ENCODE measurements at places on chromosomes 4 and X.

DNA sequence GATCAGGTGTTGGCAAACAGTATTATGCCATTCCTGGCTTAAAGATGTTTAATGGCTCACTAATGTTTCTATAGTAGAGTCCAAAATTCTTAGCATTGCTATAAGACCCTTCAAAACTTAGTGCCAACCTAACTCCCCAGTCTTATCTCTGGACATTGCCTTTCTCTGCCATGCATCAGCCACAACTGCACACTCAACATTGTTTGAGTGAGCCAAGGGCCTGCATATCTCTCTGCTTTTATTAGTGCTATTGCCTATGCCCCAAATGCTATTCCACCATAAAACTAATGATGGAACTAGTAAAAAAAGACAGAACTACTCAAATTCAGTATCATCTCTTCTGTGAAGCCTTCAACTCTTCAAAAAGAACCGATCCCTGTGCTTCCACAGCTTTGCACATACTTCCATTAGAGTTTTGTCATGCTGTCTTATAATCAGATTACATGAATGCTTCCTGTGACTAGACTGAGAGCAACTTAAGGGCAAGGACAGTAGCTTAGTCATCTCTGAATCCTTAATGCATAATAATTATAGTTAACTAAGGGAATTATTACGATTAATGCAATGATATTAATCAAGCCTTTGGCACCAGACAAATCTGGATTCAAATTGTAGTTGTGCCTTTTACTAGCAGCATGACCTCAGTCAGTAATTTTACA is 53.7 kb downstream of the CHM start:
- no peak for DNase-seq

DNA sequence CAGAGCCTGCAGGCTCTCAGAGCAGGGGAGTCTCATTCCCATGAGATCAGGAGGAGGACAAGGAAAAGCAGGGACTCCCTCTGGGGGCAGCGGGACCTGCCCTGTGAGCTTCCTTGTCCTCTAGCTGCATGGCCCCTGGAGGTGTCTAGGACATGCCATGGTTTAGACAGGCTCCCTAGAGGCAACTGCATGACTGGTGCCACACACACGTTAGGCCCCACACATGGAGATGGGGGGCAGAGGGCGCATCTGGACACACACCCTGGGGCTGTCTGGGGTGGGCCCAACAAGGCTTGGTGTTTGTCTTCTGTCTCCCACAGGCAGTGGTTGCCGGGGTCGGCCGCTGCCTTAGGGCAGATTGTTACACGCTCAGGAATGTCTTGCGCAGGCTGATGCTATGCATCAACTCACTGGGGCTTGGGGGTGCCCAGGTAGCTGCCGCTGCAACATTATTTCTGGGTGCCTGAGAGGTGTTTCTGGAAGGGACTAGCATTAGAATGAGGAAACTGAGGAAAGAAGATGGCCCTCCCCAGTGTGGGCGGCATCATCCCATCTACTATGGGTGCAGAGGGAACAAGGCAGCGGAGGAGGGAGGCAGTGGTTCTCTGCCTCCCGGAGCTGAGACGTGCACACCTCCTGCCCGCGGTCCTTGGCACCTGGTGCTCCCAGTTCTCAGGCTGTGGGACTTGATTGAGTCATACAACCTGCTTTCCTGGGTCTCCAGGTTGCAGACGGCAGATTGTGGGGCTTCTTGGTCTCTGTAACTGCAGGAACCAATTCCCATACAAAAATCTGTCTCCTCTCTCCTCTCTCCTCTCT is 32.1 kb upstream of the GPR78 start:
- no peak for DNase-seq

DNA sequence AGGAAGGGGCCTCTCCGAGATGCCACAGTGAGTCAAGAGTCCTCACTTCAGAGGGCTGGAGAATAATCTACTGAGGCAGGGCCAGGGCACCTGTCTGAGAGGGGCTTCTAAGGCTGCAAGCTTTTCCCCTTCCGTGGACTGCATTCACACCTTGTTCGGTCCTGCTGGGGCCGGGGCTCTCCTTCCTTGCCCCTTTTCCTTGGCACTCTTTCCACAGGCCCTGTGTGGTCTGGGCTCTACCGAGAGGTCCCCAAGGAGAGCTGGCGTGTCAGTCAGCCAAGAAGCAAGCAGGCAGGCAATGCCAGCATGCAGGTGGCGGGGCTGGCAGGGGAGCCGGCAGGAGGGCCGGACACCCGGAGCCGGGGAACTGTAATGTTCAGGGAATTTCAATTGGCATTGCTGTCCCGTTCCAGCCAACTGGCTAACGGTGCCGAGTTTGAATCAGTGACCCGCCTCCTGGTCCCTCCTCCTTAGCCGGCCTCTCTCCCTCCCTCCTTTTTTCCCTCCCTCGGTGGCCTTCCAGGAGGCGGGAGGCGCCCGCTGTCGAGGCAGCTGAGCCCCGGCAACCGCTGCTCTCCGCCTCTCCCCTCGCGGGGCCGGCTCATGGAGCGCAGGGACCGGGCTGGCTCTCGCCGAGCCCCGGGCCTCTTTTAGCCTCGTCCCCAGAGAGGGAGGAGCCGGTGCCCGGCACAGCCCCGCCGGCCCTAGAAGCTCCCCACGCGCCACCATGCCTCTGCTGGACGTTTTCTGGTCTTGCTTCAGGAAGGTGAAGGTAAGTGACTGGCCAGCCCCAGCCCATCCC is at the start of gene STARD8:
TSS of gene STARD8 (plus strand) at position 511 of the 802 bp plus-strand sequence. CDS start at position 728, 217 bp downstream.
- DNase-seq = no peak

DNA sequence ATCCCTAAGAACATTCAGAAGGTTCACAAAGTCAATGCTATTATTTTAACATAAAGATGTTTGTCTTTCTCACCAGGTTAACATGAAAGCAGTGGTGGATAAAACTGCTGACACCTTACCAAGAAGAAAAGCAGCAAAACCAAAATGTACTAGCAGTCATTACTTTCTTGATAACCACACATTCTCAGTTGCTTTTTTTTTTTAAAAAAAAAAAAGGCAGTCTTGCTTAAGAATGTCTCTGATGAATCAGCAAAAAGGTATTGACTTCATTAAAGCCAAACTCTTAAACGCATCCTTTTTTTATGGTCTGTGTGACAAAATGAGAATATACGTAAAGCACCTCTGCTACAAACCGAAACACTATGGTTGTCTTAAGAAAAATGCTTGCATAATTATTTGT is 31.9 kb downstream of the CDKL2 start:
- no peak for DNase-seq

DNA sequence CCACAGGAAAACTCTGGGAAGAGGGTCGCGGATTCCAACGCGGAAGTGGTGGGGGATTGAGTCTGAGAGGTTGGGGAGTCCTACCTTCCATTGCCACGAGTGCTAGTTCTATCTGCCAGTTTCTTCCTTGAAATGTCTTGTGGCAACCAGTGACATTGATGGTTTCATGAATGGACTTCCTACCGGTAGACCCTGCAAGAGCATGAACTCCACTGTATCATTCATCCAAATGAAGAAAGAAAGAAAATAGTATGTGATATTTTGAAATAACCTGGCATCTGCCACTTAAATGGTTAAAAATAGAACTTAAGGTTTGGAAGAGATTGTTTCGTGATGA is 1.1 kb upstream of the SLC10A7 start:
- no peak for DNase-seq

Data from stimulated activated CD4-positive, alpha-beta T cell treated with anti-CD3 and anti-CD28 coated beads, TNF-alpha, amount 100 ng/mL, for 4 hours (primary cell).